ENCODE measurements at places on chromosomes 3 and 15.

DNA sequence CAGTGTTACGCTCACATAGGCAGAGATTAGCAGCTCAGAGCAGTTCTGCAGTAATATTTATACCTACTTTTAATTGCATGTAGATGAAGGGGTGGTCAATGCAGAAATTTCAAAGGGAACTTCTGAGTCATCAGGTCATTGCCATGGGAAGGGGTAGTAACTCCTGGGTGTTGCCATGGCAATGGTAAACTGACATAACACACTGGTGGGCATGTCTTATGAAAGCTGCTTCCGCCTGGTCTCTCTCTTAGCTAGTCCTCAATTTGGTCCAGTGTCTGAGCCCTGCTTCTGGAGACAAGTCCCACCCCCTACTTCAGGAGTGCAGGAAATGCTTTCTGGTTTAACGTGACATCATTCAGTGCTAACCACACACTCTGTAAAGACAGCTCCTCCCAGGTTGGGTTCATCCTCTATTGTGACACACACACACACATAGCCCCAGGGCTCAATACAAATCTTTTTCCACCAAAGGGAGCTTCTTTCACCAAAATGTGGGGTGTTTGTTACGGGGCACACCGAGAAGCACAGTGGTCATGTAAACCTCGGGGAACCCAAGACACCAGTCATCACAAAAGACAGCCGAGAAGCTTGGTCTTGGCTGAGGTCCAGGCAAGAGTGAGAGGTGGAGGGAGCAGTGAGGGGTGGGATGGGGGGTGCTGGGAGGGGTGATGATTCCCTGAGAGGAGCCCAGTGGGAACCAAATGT is 74.5 kb downstream of the TLE3 start:
- DNase-seq = peak; percentile 79

DNA sequence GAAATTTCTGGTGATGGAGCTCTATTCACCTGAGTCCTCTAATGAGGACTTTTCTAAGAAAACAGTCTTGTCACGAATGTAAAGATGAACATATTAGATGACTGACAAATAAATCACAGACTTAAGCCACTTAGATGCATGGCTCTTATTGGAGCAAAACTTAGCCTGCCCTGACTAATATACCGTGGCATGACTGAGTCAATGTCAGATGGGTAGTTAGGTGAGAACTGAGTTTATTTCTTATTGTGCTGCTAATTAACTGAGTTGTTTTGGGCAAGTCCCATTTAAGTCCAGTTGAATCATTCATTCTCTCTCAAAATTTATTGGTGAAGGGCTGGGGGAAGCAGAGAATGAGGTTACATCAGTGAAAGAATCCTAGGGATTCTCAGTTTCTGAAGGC is 459.8 kb downstream of the MCTP2 start:
- DNase-seq = no peak

DNA sequence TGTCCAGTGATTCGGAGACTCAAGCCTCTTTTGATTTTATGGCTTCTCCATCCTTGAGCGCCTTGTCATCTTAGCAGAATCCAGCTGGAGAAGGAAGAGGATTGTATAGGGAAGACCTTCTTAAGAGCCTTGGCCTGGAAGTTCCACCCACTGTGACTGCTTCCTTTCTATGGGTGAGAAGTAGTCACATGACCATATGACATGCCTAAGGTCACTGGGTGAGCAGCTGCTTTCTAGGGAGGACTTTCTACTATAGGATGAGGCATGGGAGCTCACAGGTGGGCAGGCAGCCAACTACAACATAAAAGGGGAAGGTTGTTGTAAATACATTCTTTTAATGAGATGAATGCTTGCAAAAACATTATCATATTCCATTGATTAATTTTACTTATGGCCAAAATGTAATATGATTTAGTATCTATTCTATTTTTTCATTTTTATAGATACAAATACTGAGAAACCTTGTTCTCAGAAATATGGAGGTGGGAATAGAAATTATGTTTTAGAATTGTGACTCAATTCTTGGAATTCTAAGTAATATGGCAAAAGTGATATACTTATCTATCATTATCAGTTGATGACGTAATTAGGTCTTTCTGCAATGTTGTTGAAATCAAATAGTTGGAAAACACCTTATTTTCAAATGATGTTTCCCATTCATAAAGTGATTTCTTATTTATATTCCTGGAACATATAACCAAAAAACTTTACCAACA is 53.6 kb upstream of the MINAR1 start:
- DNase-seq = no peak

DNA sequence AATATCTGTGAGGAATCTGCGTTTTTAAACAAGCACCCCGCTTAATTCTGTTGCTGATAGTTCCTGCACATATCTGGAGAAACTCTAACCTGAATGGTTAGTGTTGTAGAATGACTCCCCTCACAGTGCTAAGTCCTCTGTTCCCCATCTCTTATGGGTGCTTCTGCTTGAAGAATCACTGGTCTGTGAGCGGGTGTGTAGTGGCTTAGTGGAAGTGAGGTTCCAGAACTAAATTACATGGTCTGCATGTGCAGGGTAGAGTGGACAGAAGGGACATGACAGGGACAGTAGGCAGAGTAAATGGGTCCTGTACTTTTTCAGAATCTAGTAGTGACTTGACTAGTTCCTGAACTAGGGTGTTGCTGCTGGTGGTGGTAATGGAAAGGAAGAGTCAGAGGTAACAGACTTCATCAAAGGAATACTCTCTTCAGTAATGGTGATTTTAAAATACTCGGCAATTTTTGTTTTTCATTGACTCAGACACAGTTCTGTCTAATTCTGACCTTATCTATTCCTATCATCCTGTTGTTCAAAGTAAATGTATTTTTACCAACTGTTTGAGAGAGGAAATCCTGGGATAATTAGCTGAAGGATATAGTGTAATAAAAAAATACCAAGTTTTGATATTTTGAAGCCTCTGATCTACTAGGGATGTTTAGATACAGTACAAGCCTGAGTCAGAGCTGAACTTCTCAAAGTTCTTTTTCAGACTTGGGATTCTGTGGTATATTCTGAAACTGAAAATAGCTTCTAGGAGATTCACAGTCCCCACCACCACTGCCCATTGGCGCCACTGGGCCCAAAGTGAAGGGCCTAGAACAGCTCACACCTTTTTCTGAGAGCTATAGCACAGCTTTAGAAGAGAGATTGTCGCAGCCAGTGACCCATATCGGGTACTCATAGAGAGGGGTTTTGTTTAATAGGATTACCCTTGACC is 55.5 kb downstream of the FNDC3B start:
- peak; percentile 16 for DNase-seq

- DNase-seq = no peak
Observed at GRCh38 chr3:50658416-50658815, 16.3 kb upstream of the DOCK3 start.

GRCh38 chr3:171649267-171649666 is 161.0 kb downstream of the PLD1 start:
- no peak for DNase-seq

GRCh38 chr3:41159588-41160189 is 39.6 kb upstream of the CTNNB1 start:
- DNase-seq = no peak

- no peak for DNase-seq
Observed at GRCh38 chr3:114363554-114364202, 69.8 kb downstream of the TIGIT start.
